Motor neuron (in vitro differentiated cells): ENCODE measurements at places on chromosomes 1 and 21. TPM values are rescaled to one million over a fixed set of nuclear protein-coding genes. Genes with fewer than 3 reads are reported as not detected.

Gene LRRC71
- total RNA-seq: 1.3 TPM in 1 of 2 replicates, not detected in the other

Gene SPRR1A
- total RNA-seq: not detected in 2 replicates

Gene C1QTNF12
- 0.99 and 5.5 TPM in 2 replicates for total RNA-seq

Gene LCE1B
- total RNA-seq: 0.24 and 0.97 TPM in 2 replicates

Gene ITGB2
- 0.45 TPM in 1 of 2 replicates, not detected in the other for total RNA-seq

Gene ANGPTL3
- 2.5 and 4.4 TPM in 2 replicates for total RNA-seq

Gene SPRR4
- 0.29 TPM in 1 of 2 replicates, not detected in the other for total RNA-seq

Gene KCNN3
- total RNA-seq: 2.0 and 2.5 TPM in 2 replicates

Gene SPATC1L
- total RNA-seq: 11.5 and 13.6 TPM in 2 replicates

Gene CLCNKA
- total RNA-seq: not detected in 2 replicates

Gene OLIG2
- not detected in 2 replicates for total RNA-seq

Gene BSND
- total RNA-seq: not detected in 2 replicates

Gene TAL1
- total RNA-seq: not detected in 2 replicates

Gene EXOC8
- 15.9 and 16.9 TPM in 2 replicates for total RNA-seq

Gene ITLN1
- not detected in 2 replicates for total RNA-seq

Gene IGSF5
- 0.64 and 0.98 TPM in 2 replicates for total RNA-seq

Gene SLC44A3
- total RNA-seq: 0.18 and 0.89 TPM in 2 replicates

Gene SLC30A2
- 0.31 and 1.4 TPM in 2 replicates for total RNA-seq

Gene RAP1GAP
- total RNA-seq: 0.22 and 0.31 TPM in 2 replicates

Gene MIXL1
- total RNA-seq: 0.45 and 1.1 TPM in 2 replicates

Gene DNAJC6
- 20.7 and 36.0 TPM in 2 replicates for total RNA-seq

Gene FAF1
- 76.6 and 84.7 TPM in 2 replicates for total RNA-seq

Gene ATP1A4
- 0.53 and 0.57 TPM in 2 replicates for total RNA-seq

Gene WNT4
- total RNA-seq: 0.41 and 0.70 TPM in 2 replicates
